ENCODE measurements at places on chromosomes 12 and 14.
A peak's percentile ranks its signal among the peaks of the same experiment; 100 is the strongest.

- DNase-seq, result no peak
These were observed 26.4 kb upstream of the FAM222A start for GRCh38 chr12:109687250-109687649.

DNA sequence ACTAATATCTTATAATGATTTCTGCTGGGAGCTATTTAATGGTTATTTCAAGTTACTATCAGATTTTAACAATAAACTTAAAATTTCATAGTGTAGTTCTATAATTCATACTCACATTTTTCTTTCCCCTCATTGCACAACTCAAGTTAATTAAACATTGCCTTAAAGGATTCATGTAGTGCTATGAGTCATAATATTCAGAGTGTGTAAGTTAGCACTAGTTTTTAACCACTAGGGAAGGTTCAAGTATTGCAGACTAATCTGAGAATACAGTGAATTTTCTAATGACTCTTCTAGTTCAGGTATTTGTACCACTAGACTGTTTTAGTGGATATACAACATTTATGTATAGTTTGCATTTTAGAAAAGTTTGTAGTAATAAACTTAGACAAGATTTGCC, 49.9 kb downstream of the FOXA1 start:
- no peak for DNase-seq

DNA sequence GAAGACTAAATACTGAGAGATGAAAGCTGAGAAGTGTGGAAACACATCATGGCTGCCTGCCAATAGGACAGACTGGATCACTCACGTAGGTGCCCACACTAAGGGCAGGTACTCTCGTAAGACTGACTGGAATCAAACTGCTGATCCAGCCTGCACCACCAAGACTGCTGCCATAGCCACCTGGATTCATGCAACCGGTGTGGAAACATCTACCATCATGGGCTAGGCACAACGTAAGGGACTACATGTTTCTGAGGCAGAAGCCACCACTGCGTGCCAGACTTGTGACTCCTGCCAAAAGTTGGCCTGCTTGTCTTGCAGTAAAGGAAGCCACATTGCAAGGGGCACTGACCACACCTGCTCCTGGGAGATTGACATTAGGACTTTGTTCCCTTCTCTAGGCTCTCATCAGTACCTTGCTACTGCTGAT, 3.8 kb downstream of the POMT2 start:
- no peak for DNase-seq

DNA sequence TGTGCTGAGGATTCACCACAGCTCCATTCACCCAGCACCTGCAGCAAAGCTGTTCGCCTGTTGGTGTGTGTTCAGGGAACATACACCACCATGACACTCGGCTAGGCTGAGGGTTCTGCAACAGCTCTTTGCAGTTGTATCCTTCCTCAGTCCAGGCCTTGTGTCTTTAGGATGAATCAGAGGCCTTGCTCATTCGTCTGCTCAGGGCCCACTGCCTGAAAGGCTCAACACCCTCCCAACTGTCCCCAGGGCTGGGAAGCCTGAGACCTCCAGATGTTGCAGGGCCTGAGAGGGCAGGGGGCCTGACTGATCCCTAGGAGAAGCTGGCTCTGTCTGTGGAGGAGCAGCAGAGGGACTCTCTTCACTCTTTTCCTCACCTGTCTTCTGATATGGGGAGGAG, 11.2 kb downstream of the ZDHHC22 start:
- DNase-seq, result no peak

DNA sequence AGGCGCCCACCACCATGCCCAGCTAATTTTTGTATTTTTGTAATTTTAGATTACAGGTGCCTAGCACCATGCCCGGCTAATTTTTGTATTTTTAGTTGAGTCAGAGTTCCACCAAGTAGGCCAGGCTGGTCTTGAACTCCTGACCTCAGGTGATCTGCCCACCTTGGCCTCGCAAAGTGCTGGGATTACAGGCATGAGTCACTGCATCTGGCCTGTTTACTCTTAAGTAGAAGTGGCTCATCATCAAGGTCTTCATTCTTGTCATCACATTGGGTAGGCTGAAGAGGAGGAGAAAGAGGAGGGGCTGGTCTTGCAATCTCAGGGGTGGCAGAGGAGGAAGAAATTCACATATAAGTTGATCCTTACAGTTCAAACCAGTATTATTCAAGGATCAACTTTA, 152.4 kb upstream of the ATP2B1 start:
- DNase-seq, result no peak

DNA sequence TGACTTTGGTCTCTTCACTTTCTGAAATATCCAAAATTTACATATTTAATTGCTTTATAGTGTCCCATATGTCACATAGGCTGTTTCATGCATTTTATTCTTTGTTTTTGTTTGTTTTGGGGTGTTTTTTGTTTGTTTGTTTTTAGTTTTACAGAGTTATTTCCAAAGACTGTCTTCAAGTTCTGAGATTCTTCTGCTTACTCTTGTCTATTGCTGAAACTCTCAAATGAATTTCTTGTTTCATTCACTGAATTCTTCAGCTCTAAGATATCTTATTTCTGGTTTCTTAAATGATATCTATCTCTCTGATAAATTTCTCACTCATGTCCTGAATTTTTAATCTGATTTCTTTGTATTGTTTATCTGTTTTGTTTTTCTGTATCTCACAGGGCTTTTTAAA, 412.0 kb upstream of the ATP2B1 start:
- DNase-seq, result no peak

- no peak for DNase-seq
These were observed 146.1 kb downstream of the C12orf75 start for GRCh38 chr12:105476616-105477015.

DNA sequence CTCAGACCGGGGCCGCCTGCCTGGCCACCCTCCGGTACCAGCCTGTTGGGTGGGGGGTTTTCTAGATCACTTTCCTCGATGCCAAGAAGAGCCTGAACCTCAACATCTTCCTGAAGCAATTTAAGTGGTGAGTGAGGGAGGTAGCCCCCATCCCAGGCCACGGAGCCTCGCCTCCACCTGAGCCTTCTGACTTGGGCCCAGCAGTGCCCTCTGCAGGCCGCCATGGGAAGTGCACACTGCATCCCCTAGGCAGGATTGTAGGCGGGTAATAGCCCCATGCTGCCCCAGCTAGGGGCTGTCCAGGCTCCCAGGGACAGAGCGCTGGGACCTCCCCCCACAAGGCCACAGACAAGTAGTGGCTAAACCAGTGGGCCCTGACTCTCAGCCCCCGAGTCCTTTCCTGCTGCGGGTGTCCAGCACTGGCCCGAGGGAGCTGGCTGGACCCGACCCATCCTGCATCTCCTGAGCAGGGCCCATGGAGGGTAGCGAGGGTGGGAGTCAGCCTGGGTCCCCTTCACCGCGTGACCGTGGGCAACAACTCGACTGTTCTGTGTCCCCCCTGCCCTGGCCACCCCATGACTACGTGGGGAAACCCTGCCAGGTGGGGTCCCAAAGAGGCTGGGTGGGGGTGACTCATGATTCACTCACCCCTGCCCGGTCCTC, 15.3 kb upstream of the ADSS1 start:
- peak; percentile 44 for DNase-seq

DNA sequence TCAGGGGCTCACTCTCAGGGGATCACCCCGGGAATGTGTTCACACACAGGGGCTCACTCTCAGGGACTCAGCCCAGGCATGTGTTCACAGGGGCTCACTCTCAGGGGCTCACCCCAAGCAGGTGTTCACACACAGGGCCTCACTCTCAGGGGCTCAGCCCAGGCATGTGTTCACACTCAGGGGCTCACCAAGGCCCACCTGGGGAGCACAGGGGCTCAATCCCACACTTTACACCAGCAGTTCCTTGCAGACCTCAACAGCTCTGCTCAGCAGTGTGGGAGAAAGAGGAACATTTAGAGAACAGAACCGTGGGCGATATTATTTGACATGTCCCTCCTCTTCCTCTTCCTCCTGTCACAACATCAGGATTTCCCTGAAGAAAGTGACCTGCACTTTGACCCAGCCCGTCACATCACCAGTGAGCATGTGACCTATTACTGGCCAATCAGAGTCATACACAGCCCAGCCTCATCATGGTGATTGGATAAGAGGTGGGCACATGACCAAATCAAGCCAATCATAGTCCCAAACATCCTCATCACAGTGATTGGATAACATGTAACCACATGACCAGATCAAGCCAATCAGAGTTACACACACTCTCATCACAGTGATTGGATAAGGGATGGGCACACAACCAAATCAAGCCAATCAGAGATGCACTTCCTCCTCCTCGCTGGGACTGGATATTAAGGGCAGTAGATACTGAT, 359.4 kb upstream of the SFSWAP start:
- DNase-seq, result no peak

GRCh38 chr12:67286257-67286656, 17.1 kb downstream of the CAND1 start:
- DNase-seq, result no peak

GRCh38 chr14:77917491-77918201, 117.7 kb downstream of the ADCK1 start:
- DNase-seq, result no peak

- no peak for DNase-seq
These were observed 336.9 kb downstream of the DUSP6 start for GRCh38 chr12:89015419-89015818.

- no peak for DNase-seq
These were observed 618 bp downstream of the GNPNAT1 start for GRCh38 chr14:52790756-52791222.

DNA sequence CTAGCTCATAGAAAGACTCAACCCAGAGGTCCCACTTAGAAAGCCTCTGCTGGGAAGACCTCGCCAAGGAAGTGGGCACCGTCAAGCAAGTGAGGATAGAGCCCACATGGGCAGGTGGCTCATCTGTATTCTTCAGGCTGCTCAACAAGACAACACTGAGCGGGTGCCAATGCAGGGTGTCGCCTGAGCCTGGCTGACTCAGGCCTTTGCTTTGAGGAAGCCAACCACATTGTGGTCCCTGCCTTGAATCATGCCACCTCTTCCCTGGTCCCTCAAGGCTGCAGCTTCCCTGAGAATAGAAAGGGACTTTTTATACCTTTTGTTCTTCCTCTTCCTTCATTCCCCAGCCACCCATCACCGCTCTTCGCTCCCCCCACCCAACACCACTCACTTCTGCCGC, 2.1 kb upstream of the RNASE13 start:
- DNase-seq, result no peak

- no peak for DNase-seq
These were observed 881 bp upstream of the SOS2 start for GRCh38 chr14:50232276-50232642.

DNA sequence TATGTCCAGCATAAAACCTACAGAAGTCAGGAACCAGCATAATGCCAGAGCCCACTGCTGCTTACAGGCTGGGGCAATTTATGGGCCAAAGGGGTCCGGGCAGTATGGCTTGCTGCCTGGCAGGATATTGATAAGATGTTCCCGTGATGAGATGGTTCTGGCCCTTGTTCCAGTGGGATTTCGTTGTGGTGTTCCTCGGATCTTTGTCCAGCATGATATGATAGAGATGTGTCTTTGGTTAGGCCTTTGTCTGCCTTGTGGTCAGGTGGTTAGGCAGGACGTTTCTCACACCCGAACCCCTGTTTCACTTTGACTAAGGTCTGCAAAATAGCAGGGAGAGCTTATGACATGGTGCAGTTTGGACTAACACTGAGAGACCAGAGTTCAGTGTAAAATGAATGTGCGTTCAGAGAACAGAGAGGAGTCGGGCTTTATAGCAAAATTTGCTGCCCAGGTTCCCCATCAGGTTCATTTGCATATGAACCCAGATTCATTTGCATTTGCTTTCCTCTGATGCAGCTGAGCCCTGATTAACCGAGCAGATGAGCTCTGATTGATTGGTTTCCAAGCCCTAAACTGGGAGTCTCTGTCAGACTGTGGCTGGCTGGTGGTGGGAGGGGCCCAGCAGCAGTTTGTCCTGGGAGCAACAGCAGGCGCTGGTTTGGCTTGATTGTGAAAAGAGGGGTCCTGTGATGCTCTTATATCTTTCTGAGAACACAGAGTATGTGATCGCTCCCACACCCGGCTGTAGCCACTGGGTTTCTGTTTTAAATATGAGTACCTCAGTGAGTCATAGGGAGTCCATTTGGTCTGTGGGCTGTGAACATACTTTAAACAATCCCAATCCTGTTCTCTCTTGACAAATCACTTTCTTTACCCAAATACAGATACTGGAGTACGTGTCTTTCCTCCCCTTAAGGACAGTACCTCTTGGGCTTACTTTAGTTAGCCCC, 156.3 kb upstream of the PZP start:
- peak; percentile 18 for DNase-seq

DNA sequence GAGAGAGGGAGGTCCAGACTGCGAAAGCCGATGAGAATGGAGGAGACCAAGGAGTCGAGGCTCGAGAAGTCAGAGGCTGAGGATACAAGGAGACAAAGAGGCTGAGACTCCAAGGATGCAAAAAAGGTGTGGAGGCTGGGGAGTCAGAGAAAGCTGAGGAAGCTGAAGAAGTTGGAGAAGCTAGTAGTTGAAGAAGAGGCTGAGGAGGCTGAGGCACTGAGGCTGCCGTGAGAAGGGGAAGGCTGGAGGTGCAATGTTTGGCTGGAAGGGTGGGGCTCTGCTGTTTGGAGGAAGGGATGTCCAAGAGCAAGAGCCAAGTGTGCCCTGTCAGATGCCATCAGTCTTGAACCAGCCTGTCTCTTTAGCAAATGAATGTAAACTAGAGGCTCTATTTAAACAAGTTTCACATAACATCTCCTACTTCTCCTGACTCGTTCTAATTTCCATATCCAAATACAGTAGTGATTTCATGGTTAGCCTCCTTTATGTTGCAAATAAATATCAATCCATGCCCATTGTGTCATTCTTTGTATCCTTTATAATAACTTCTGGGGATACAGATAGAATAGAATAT, 10.8 kb upstream of the SPTSSA start:
- no peak for DNase-seq

DNA sequence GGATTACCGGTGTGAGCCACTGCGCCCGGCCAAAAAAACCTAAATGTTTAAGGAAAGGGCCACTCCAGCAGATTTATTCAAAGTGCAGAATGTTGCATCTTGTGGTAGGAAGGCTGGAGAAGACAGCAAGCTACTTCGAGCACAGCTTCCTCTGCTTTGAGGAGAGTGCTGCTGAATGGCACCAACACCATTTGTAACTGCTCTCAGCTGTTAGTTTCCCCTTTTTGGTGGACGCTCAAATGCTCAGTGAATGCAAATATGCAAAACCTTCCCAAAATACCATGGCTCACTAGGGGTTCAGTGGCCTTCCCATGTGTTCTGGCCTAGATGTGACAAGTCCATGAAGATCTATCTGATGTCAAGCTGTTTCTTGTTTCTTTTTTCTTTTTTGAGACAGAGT, 2.9 kb upstream of the TDRD9 start:
- DNase-seq, result no peak

GRCh38 chr12:57229634-57230380, at the start of gene SHMT2:
SHMT2 (plus strand) TSS chr12:57229711; CDS start chr12:57229779, 68 bp downstream.
- DNase-seq, result peak; percentile 91

DNA sequence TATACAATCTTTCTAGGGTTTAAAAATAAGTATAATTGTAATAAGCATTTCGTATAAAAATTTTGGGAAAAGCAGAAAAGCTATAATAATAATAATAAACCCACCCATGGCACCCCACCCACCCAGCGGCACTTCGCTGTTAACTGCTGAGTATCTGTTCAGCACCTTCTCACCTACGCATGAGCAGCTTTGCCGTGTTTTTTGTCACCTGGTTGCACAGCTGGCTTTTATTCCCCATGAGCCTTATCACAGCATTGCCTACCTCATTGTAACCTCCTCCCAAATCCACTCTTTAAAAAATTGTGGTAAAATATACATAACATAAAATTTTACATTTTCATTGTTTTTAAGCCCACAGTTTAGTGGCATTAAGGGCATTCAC, 34.7 kb downstream of the CYP46A1 start:
- no peak for DNase-seq

- DNase-seq, result no peak
These were observed 29.6 kb upstream of the SPPL3 start for GRCh38 chr12:120933786-120934185.

- DNase-seq, result no peak
These were observed 179.7 kb downstream of the RAD51B start for GRCh38 chr14:67999290-67999689.

All from activated CD8-positive, alpha-beta memory T cell treated with anti-CD3 and anti-CD28 coated beads for 48 hours (primary cell).